ENCODE measurements at places on chromosomes 12 and 14. TPM values are rescaled to one million over a fixed set of nuclear protein-coding genes. Genes with fewer than 3 reads are reported as not detected.

DNA sequence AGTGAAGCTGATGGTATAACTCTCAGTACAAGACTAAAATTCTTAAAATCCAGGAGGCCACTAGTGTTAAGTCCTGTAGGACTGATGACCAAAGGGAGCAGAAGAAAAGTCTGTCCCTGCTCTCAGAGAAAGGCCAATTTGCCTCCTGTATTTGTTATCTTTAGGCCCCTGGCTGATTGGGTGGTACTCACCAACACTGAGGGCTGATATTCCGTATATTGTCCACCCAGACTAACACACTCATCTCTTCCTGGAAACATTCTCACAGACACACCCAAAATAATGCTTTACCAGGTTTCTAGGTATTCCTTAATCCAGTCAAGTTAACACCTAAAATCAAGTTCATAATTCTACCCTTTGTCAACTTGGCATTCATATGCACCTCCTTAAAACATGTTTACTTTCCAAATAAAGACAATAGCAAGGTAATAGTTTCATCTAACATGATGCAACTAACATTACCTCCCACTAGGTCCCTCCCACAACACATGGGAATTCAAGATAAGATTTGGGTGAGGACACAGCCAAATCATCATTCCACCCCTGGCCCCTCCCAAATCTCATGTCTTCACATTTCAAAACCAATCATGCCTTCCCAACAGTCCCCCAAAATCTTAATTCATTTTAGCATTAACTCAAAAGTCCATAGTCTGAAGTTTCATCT is 84.3 kb downstream of the EGLN3 start:
- H3K4me1 ChIP-seq, result no peaks in the 10 kb centered on the region
- H3K4me3 ChIP-seq, result no peak overlapping the region
- no peak for DNase-seq
- no peaks in the 10 kb centered on the region for H3K27me3 ChIP-seq
- no peak overlapping the region for H3K27ac ChIP-seq

GRCh38 chr12:2337031-2338010 is 284.5 kb downstream of the CACNA1C start:
- DNase-seq, result no peak
- H3K4me1 ChIP-seq, result peaks cover 8% of the 10 kb centered on the region
- no peaks in the 10 kb centered on the region for H3K27me3 ChIP-seq
- no peak overlapping the region for H3K4me3 ChIP-seq
- H3K36me3 ChIP-seq, result no peaks in the 10 kb centered on the region

DNA sequence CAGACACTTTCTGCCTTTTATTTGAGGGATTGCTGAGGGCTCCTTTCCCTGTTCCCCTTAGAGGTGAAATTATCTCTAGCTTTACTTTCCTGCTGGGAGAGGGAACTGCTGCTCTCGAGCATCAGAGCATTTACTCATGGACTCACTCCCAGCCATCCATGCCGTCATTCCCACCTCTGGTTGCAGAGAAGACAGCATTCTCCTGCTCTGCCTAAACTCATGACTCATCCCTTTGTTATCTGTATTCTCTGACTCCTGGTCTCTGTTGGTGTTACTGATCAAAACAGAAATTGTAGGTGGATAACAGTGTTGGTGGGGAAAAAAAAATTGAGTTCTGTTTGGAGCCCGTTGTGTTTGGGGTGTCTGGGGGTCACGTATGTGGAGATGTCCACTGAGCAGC is 159.3 kb downstream of the TTC8 start:
- H3K4me1 ChIP-seq, result no peaks in the 10 kb centered on the region
- no peak overlapping the region for H3K4me3 ChIP-seq
- no peaks in the 10 kb centered on the region for H3K36me3 ChIP-seq
- H3K27ac ChIP-seq, result no peak overlapping the region
- H3K27me3 ChIP-seq, result no peaks in the 10 kb centered on the region
- no peak for DNase-seq

GRCh38 chr14:50756300-50756699 is 74.7 kb downstream of the NIN start:
- DNase-seq, result no peak
- H3K27me3 ChIP-seq, result no peaks in the 10 kb centered on the region
- no peaks in the 10 kb centered on the region for H3K4me1 ChIP-seq
- no peak overlapping the region for H3K4me3 ChIP-seq

The C3AR1 gene
- 4.7 TPM for total RNA-seq

The SLC17A8 gene
- total RNA-seq, result not detected

GRCh38 chr14:44960146-44960545 is 1.6 kb downstream of the KLHL28 start:
- no peaks in the 10 kb centered on the region for H3K27me3 ChIP-seq
- no peak overlapping the region for H3K4me3 ChIP-seq
- H3K4me1 ChIP-seq, result peaks cover 10% of the 10 kb centered on the region

All from uterus (tissue), 4 donors.